ENCODE measurements at places on chromosomes 11 and 22.

- DNase-seq, result no peak
Measured at GRCh38 chr22:33300165-33300564, 242.0 kb upstream of the SYN3 start.

DNA sequence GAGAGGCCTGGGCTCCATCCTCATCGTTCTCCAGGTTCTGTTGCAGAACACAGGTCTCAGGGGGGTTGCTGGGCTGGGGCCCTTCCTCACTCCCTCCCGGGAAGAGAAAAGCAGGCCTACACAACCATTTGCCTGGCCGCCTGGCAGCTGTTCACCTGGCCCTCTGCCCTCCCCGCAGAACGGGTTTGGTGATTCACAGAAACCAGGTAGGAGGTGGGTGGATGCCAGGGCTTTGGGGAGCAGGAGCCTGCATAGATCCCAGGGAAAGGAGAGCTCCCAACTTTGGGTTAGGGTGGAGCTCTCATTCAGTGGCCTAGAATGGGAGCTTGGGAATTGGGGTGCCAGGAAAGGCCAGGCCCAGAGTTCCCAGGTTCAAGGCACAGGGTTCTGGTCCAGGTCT, 995 bp downstream of the TMEM134 start:
- peak; percentile 61 for DNase-seq

- no peak for DNase-seq
Measured at GRCh38 chr22:36923131-36923788, 9.8 kb downstream of the CSF2RB start.

DNA sequence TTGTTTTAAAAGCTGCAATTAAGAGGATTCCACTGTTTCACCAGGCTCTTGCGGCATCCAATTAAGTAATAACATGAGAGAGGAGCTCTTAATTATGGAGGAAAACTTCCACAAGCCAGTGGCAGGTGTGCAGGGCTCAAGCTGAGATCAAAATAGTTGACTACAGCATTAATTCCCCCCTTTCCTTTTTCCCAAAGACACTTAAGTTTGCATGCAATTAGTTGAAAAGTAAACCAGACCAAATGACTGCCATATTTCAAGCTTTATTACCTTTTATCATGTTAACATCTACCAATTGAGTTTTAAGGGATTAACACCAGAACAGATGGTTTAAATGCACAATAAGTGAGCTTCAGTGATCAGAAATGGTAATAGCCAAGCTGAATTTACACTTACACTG, 32.1 kb downstream of the FAM168A start:
- no peak for DNase-seq

DNA sequence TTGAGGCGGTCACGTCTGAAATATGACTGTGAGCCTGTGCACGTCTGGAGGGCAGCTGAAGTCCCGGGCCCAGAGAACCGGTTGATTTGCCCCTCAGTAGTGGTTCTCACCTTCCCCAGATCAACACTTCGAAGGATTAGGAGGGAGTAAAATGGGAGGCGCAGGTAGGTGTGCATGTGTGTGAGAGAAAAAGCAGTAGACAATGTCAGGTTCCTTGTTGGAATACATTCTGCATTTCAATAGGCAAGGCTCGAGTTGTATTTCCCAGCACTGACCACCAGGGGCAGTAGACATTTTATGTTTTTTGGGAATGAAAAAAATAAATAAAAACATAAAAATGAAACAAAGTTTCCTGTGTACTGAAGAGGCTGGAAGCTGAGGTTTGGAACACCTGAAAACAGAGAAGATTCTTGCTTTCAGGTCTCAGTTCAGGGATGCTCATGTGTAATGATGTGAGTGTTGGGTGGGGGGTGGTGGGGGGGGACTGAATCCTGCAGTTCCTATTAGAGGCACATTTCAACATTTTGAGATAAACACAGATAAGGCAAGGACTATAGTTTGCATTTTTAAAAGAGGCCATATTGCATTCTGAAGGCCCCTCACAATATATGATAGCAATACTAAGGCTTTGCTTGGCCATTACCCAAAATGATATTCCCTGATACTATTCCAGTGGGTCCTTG, 333.9 kb downstream of the CADM1 start:
- peak; percentile 35 for DNase-seq

DNA sequence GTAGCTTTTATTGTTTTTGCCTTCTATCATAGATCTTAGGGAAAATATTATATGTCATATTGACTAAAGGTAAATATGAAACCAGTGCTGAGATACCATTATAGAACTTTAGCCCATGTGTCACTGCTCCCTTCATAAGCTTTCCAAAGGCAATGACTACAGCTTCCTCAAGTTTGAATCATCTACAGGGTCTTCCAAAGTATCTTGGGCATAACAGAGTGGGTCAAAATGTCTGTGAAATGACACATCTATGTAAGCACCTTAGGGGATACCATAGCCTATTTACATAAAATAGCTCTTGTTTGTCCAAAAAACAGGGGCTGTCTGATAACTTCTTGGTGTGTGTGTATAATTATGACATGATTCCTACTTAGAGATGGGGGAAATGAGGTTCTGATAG, 52.5 kb downstream of the RELT start:
- DNase-seq, result no peak

GRCh38 chr22:48781868-48782267, 1045.8 kb downstream of the BRD1 start:
- no peak for DNase-seq

DNA sequence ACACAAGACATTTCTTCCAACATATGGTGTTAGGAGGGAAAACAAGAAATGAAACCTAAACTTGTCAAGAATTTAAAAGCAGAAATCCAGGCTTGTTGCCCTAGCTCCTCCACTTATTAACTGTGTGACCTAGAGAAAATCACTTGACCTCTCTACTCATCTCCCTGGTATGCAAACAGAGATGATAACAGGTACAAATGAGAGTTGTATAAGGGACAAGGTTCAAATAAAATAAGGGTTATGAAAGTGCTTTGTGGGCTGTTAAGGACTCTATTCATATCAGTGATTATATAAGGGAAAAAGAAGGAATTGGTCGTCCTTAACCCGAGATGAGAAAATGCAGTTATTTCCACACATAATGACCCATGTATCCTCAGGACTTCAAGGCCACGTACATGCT, 372.7 kb upstream of the TENM4 start:
- no peak for DNase-seq

DNA sequence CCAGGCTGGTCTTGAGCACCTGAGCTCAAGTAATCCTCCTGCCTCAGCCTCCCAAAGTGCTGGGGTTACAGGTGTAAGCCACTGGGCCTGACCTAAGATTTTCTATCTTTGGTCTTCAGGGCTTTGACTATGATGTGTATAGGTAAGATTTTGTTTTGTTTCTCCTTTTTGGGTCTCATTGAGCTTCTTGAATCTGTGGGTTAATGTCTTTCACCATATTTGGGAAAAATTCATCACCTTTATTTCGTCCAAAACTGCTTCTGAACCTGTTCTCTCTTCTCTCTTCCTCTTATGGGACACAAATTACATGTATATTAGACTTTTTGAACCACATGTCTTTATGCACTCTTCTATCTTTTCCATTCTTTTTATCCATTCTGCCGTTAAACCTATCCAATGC, 100.4 kb downstream of the OSBP2 start:
- no peak for DNase-seq

DNA sequence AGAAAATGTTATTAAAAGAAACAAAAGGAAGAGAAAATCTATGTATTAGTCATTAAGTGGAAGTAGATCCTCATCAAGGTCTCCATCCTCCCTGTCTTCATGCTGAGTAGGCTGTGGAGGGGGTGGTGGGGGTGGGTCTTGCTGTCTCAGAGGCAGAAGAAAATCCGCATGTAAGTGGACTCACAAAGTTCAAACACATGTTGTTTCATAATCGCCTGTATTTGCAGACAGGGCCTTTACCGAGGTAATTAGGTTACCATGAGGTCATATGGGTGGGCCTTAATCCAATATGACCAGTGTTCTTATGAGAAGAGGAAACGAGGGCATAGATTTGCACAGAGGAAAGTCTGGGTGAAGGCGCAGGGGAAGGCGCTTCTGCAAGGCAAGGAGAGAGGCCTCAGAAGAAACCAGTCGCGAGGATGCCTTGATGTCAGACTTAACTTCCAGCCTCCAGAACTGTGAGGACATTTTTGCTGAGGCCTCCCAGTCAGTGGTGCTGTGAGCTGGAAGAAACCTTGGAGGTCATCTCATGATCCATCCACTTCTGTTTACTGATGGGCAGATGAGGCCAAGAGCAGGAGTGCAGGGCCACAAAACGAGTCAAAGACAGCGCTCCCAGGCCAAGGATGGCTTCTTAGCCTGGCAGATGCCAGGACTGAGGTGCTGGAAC, 49.3 kb upstream of the THY1 start:
- DNase-seq, result no peak

- DNase-seq, result no peak
Measured at GRCh38 chr11:59960502-59961381, 3.1 kb upstream of the OOSP4A start.

- peak; percentile 20 for DNase-seq
Measured at GRCh38 chr11:104907521-104908185, 9.4 kb upstream of the CASP12 start.

DNA sequence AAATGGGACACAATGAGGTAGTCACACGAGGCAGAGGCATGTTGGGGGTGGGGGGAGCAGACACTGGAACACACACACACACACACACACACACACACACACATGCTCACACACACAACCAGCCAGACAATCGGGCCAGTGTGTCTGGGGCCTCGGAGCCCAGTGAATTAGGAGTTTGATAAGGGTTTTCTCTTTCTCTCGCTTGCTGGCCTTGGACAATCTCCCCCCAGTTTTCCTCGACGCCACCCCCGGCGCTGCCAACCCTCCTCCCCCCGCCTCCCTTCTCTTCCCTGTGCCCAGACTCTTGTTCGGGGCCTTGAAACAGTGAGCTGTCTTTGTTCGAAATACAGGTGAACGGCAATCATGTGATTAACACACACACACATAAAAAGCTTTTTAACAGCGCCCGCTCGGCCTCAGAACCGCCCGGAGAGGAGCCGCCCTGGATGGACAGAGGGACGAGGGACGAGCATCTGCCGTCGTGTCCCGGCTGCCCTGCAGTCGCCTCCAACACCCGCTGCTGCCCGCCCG, 1.5 kb upstream of the SOX10 start:
- DNase-seq, result no peak

GRCh38 chr11:13343067-13343466, 65.5 kb downstream of the BMAL1 start:
- DNase-seq, result no peak

- DNase-seq, result no peak
Measured at GRCh38 chr11:114033066-114033465, 26.4 kb upstream of the ZBTB16 start.

DNA sequence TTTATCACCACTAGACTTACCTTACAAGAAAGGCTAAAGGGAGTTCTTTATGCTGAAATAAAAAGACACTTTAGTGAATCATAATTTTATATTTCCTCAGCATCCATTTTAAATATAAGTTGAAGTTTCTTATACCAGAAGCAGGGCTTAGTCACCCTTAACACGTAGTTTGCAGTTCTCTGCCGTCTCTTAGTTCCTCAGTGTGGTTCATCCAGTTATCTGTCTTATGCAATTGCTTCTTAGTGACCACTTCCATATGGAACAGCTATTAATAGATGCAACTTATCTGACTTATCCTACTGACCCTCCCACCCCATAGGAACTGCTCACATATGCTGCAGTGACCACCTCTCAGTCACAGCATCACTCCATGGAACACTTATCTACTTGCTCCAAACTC, 11.7 kb upstream of the SLC36A4 start:
- no peak for DNase-seq

GRCh38 chr22:46969961-46970360, 207.5 kb downstream of the TBC1D22A start:
- no peak for DNase-seq

DNA sequence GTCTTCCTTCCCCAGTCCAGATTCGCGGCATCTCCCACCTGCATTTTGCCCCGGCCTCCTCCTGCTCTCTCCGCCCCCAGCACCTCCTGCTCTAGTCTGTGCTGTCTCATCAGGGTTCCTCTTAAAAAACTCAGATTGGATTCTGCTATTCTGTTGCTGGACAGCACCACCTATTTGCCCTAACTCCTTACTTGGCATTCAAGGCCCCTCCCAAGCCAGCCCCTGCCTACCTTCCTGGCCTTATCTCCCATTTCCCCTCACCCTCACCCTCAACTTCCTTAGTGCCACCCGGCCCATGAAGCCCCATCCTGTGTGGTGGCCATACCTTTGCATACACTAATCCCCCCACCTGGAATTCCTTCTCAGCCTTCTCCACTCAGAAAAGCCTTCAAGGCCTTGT, 59.9 kb upstream of the PRDM11 start:
- DNase-seq, result no peak

DNA sequence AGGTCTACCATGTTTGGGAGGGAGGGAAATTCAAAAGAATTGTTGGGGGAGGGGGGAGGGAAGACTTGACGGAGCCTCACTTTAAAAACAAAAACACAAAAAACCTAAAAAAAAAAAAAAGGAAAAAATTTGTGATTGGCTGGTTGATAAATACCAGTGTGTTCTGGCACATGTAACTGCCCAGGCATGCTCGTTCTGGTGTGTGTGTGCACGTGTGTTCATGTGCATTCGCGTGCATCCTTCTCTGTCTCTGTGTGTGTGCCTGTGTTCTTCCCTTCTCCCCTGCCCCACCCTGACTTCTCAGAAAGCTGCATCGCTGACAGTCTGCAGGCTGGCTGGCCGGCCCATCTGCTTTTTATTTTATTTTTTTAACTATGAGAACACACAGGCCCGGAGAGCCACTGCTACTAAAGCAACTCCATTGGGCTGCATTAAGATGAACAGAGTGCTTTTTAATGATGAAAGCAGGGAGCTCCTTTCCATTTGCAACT, 22.6 kb upstream of the ADSL start:
- DNase-seq, result peak; percentile 52

GRCh38 chr11:127643268-127644058, 642.9 kb upstream of the KIRREL3 start:
- DNase-seq, result no peak

GRCh38 chr11:133619973-133620372, 87.7 kb upstream of the OPCML start:
- no peak for DNase-seq

GRCh38 chr11:109062445-109062844, 359.5 kb upstream of the C11orf87 start:
- DNase-seq, result no peak

- no peak for DNase-seq
Measured at GRCh38 chr11:24348908-24349307, 147.9 kb upstream of the LUZP2 start.

Measured in activated CD4-positive, alpha-beta memory T cell treated with anti-CD3 and anti-CD28 coated beads for 36 hours (primary cell).